ENCODE measurements at places on chromosomes 1 and 21. TPM values are rescaled to one million over a fixed set of nuclear protein-coding genes. Genes with fewer than 3 reads are reported as not detected.

The CORT gene
- total RNA-seq = 3.0 TPM

The CYP2J2 gene
- total RNA-seq = 0.47 TPM

The KRTAP21-2 gene
- total RNA-seq = not detected

The PERM1 gene
- 0.47 TPM for total RNA-seq

The SOAT1 gene
- total RNA-seq = 19.8 TPM

The C8A gene
- not detected for total RNA-seq

The VAV3 gene
- total RNA-seq = 2.8 TPM

The SLFNL1 gene
- total RNA-seq = 0.94 TPM

The C1orf94 gene
- 0.31 TPM for total RNA-seq

The SAMSN1 gene
- 5.8 TPM for total RNA-seq

The TLCD4 gene
- 20.9 TPM for total RNA-seq

The IL22RA1 gene
- not detected for total RNA-seq

The GMEB1 gene
- total RNA-seq = 14.5 TPM

The SLC2A5 gene
- 2.5 TPM for total RNA-seq

The OPTC gene
- total RNA-seq = not detected
